ENCODE measurements at places on chromosomes 4 and X. TPM values are rescaled to one million over a fixed set of nuclear protein-coding genes. Genes with fewer than 3 reads are reported as not detected.

Gene DDIT4L
- total RNA-seq = 17.0 TPM

Gene CSAG3
- total RNA-seq = not detected

Gene GPR34
- total RNA-seq = not detected

Gene FATE1
- total RNA-seq = not detected

Gene TEX13D
- total RNA-seq = not detected

Gene CCKAR
- total RNA-seq = not detected

Gene MAGEA2
- not detected for total RNA-seq

Gene EDA
- 2.8 TPM for total RNA-seq

Gene DMRTC1
- total RNA-seq = not detected

Gene EGF
- total RNA-seq = not detected

Gene XG
- 0.80 TPM for total RNA-seq

Gene ABHD18
- 12.0 TPM for total RNA-seq

Gene PLAC8
- 0.22 TPM for total RNA-seq

Gene NRK
- 5.3 TPM for total RNA-seq

Gene SPON2
- total RNA-seq = 0.57 TPM

Gene MMGT1
- total RNA-seq = 34.4 TPM

Data from thoracic aorta endothelial cell (primary cell).